ENCODE measurements at places on chromosomes 12 and 14.
A peak's percentile ranks its signal among the peaks of the same experiment; 100 is the strongest.

GRCh38 chr12:117109943-117110635, 10.9 kb upstream of the TESC start:
- DNase-seq, result no peak

DNA sequence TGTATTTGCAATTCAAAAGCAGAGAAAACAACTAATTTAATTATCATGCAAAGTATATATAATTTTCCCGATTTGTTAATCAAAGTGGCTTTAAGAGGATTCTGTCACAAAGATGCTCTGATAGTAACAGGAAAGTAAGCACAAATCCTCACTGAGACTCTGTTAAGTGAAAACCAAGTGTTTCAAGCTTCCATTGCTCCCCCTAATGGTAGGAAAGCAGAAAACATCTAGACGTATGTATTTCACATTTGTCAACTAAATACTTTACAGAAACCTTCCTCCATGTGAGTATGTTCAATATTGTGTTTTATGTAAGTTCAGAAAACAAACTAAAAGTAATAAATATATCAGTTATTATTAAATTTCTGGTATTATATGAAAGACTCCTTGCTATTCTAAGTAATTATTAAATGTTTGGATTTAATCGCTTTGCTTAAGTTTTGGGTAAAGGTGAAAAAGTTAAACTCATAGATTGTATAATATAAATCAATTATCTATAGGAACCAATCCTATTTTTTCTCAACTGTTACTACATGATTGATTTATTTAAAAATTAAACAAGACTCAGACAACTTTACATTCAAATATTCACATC, 1.5 kb upstream of the NTS start:
- peak; percentile 26 for DNase-seq

DNA sequence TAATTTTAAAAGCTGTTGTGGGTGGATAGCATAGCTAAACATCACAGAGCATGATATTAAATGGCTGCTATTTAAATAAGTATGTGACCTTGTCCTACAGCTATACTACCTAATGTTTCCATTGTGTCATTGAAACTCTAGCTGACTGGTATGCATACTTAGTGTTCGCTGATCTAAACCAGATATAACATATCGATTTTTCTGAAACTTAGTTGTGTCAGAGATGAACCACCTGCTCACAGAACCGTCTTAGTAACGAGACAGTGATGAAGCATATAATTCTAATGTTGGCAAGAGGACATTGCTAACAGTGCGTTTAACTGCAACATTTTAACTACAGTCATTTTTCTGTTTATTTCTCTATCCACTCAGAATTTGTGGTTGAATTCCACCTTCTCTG, 36.1 kb upstream of the NUAK1 start:
- no peak for DNase-seq

DNA sequence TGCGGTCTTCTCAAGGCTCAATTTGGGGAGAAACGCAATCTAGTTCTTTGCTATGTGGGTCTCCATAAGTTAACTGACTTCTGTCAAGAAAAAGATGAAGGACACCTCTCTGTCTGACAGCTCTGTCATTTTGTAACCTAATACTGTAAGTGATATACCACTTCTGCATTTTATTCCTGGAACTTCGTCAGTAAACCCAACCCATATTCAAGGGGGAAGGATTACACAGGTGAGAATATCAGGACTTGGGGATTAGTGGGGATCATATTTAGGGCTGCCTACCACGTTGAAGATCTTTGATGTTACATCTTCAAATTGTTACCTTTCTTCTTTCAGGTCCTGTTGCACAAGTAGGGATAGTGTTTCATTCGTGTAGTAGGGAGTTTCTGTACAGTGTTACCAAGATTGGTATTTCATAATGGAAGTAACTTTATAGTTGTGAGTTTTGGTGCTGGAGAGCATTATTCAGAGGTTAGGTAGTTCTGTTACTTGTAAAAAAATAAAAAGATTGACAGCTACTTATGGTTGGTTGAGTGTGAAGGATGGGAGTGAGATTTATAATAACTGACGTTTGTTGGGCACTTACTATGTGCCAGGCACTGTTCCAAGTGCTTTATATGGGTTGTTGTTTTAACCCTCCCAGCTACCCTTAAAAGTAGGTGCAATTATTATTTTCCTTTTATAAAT, 1.6 kb downstream of the TMEM260 start:
- no peak for DNase-seq

- no peak for DNase-seq
Measured at GRCh38 chr12:60263836-60264493, 668.1 kb downstream of the SLC16A7 start.

DNA sequence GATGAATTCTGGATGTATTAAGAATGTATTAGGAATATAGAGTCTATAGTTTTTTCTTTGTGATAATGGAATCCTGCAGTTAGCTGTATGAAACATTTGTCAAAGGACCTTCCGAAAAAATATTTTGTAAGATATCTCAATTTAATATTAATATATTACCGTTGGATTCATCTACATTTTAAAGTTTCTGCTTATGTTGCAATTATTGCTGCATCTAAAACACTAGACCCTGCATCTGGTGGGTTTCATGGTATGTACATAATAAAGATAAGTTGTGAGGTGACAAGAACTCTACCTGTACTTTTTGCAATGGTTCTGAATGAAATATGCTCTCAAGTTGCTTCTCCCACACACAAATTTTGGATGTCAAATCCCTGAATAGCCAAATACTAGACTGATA, 565.9 kb upstream of the FBXO33 start:
- no peak for DNase-seq

- no peak for DNase-seq
Measured at GRCh38 chr14:100864960-100865681, 38.4 kb downstream of the RTL1 start.

GRCh38 chr12:62562846-62563245, 96.2 kb downstream of the MON2 start:
- no peak for DNase-seq

DNA sequence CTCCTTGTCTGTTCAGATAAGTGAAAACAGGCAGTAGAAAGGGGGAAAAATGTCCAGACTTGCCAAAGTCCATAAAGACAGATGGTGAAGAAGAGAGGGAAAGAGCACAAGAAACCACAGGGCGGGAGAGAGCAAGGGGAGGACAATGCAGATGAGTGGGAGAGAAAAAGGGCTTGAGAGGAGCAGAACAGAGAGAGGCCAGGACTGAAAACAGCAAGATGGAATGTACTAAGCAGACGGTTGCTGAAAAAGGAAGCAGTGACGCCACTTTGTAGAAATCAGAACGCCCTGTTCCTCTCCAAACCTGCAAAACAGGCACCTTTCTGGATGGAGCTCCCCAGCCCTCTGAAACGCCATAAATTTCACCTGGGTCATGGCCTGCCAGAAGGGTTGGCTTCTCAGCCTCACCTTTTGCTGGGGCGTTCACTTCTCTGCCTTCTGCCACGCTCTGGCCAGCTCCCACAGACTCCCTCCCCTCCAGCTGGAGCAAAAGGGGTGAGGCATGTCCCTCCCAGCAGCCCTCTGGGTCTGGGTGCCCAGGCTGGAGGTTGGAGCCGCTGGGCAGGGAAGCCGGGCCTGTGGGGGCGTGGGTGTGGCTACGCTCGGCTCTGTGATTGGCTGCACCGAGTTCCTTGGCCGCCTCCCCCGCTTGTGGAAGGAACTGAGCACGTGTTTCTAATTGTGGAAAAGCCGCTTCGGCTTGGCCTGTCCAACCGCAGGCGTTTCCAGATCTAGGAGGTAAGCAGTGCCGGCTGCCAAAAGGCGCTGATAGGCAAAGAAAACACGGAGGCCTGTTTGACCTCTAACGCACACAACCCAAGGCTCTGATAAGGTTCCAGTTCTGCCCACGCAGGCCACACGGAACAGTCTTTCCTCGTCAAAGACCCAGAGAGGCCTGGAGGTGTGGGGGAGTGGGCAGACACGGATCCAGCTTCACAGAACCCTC, 29.3 kb downstream of the SLC7A8 start:
- no peak for DNase-seq

GRCh38 chr12:85405262-85405661, 125.2 kb downstream of the ALX1 start:
- no peak for DNase-seq

GRCh38 chr14:38727731-38728130, 375.3 kb downstream of the SEC23A start:
- no peak for DNase-seq
